ENCODE measurements at places on chromosomes 11 and 22.

GRCh38 chr11:45655012-45655283, 10.5 kb downstream of the CHST1 start:
- DNase-seq = no peak

DNA sequence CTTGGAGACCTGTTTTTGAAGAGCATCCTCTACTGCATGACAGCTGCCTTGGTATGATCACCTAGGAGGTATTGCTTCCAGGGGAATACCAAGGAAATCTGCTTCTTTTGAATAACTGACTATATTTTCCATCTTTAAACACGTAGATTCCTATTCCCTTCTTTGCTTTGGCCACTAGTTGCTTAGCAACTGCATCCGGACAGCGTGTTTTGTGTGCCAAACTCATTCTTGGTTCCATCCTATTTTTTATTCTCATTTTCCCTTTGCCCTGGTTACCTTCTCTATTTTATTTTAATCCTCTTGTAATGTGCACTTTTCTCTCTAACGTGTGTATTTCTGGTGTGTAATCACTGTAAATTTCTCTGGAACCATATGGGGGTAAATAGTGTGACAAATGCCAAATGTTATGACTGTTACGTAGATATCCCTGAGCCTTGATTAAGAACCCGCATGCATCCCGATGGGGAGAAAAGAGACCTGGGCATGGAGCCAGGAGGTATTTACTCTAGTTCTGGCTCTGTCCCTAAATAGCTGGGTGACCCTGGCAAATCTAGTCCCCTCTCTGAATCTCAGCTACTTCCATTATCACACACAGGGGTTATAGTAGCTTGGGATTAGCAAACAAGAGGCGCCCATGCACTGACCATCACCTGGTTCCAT, 241.7 kb downstream of the MIAT start:
- DNase-seq = peak; percentile 49

GRCh38 chr11:548700-549603, 11.6 kb downstream of the LMNTD2 start:
- DNase-seq = peak; percentile 50

DNA sequence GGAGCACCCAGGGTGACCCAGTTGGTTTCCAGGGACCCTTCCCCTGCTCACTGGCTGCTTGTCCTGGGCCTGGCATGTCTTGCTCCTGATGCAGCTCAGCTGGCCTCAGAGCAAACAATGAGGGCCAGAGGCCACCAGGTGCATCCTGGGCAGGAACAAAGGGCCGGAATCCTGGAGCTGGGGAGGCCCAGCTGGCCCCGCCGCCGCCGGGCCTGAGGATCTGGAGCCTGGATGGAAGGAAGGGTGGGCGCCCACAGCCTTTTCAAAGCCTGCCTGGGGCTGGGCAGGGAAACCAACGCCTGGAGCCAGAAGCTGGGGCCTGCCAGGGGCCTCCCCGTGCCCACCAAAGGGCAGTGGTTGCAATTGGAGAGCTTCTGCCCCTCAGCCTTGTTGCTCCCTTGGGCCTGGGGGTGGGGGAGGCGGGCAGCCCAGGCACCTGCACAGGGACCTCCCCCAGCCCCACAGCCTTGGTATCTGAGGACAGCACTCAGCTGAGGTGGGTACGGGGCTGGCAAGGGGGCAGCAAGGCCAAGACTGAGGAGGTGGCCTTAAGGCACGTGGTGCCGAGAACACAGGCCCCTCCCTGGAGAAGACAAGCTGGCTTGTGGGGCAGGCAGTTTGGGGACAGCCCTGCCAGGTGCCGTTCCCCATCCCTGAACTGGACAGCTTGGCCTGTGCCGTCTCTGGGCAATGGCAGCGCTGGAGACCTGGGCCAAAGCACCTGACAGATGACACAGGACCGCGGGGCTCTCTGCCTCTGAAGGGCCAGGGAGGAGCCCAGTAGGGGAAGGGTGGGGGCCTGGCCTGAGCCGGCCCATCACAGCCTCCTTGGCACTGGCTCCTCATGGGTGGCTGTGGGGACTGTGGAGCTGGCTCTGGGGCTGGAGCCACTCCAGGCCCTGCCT, 7.1 kb upstream of the ADORA2A start:
- DNase-seq = no peak

DNA sequence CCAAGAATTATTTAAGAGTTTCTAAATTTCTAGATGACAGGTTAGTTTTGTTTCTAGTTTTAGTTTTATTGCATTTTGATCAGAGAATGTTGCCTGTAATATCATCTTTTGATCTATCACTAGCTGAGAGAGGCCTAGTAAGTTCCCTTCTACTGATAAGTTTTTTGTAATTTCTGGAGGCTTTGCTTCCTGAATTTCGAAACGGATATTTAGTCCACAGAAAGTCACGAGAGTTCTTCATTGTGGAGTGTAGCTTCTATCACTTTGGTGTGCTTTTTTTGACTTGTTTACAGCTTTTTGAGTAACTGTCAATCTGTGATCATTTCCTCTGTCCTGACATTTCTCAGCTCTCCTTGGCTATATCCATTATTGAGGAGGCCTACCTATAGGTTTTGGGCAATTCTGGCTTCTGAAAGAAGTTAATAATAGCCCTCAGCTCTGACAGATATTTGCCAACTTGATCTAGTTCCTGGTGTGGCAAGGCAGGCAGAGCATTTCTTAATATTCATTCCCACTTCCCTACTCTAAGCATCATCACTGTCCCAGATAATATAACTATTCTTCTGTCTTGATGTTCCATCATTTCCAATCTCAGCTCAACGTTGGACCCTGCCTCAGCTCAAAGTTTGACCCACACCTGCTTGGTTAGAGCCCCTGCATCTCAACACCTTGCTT, 171.3 kb downstream of the BLID start:
- no peak for DNase-seq

- no peak for DNase-seq
These were observed 11.8 kb downstream of the MB start for GRCh38 chr22:35605369-35605680.

DNA sequence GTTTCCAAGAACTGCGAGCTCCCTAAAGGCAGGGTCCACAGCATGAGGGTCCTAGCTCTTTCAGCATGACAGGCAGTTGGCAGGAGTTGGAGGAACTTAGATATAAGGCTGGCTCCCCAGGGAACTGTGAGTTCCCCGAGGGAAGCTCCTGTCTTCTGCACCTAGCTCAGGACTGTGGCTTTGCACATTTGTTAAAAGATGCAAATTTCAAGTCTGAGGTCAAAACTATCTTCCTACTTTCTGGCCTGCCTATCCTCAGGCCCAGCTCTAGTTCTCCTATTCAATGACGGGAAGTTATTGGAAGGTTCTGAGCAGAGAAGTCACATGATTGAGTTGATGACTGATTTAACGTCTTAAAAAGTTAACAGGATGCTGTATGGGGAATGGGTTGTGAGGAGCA, 11.7 kb upstream of the UCP3 start:
- no peak for DNase-seq

- no peak for DNase-seq
These were observed 321.2 kb downstream of the GUCY1A2 start for GRCh38 chr11:106697058-106697457.

GRCh38 chr22:37368058-37368457, 59.2 kb downstream of the ELFN2 start:
- DNase-seq = no peak

DNA sequence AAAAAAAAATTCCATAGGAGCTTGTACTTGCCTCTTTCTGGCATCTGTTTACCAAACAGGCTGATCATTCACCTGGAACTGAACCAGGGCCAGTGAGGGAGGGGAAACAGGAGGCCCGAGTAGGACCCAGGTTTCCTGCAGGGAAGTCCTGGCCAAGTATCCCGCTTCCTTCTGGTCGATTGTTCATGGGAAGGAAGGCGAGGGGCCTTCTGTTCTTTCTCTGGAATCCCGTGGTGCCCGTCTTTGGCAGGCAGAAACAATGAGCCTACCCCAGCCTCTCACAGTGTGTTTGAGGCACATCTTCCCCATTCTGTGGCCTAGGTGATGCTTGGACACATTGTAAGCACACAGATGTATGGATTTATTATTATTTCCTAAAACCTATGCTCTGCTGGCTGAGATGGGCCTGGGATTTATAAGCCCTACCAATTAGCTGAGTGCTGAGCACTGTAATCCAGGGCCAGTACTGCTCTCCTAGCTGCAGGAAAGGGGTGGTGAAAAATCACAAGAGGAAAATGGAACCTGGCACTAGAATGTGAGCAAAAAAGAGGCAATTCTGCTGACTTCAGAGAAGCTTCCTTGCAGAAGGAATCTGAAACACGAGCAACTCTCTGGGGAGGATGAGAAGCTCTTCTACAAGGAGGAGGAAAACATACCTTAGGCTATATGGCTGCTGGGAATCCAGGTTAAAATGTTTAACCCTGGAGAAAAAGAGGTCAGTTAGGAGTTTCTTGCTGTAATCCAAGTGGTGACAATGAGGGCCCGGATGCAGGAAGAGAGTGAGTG, 53.5 kb downstream of the PRR5L start:
- DNase-seq = no peak

DNA sequence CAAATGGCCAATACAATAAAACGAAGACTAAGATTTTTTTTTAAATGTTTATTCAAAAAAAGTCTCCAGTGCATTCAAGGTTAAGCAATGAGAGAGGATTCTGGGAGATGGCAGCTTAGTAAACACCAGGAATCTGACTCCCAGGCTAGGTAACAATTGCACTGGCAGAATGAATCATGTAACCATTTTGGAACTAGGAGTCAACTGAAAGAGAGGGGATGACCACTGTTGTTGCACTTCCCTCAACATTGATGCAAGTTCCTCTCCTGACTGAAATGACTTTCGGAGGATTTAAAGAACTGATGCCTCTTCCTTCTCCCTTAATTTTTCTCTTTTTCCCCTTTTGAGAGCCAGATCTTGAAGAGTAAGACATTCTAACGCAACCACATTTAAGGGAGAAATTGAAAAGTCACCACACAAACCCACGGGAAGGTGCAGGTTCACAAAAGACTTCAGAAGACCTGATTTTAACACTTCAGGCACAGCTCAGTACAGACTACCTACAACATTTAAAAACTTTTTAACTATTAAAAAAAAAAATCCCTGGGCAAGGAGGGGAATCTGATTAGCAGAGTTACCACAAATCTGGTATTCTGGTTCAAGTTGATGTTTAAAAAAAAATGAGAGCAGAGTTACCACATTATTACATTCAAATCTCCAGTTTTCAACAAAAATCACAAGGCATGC, 56.8 kb downstream of the FCHSD2 start:
- no peak for DNase-seq

DNA sequence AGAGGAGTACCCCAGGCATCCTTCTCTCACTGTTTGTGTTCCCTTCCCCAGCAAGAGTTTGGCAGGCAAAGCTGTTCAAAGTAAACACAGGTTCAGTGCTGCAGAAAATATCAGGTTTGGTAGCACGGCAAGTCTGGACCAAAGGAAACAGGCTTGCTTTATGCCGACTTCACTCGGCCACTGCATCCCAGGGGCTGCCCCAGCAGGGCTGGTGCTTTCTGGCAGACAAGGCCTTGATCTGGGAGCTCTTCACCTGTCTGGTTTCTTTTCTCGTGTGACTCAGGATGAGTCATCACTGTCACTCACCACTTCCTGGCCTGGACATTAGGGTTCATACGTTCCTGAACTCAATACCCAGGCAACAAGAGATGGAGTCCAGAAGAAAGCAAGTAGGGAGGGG, 52.6 kb upstream of the NAV2 start:
- DNase-seq = peak; percentile 51

GRCh38 chr11:9973921-9974320, 310.0 kb downstream of the SWAP70 start:
- DNase-seq = no peak

DNA sequence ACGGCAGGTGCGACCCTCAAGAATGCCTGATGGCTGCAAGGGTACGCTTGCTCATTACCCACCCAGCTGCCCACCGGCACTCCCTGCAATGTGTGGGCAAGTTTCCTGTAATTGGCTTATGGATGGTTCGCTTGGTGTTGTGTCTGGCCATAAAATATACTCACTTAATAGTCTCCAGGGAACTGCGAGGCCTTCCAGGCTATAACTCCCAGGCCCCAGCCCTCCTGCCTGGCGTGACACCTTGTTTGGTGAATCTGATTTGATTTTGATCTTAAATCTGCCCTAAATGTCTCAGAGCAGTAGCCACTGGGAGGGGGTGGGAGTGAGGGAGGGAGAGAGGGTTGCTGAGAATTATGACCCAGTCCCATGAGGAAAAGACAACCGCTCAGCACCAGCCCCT, 572.2 kb downstream of the BUD13 start:
- DNase-seq = no peak

DNA sequence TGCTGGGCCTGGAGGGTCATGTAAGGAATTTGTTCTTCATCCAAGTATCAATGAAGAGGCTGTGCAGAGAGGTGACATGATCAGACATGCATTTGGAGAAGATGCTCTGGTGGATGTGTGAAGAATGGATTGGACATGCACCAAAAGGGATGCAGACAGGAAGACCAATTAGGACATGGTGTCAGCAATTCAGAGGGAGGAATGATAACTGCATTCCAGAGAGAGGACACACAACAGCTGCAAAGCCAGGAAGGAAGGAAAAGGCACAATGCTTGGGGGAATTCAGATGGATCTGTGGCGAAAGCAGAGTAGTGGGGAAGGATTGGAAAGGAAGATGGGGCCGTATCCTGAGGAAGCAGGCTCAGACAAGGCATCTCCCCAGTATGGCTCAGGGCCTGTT, 5.2 kb upstream of the ARRB1 start:
- no peak for DNase-seq
